HS-27A (cell line): ENCODE measurements at places on chromosomes 1 and 21.

- no peak for DNase-seq
These were observed 131.5 kb upstream of the LMO4 start for GRCh38 chr1:87197156-87197555.

DNA sequence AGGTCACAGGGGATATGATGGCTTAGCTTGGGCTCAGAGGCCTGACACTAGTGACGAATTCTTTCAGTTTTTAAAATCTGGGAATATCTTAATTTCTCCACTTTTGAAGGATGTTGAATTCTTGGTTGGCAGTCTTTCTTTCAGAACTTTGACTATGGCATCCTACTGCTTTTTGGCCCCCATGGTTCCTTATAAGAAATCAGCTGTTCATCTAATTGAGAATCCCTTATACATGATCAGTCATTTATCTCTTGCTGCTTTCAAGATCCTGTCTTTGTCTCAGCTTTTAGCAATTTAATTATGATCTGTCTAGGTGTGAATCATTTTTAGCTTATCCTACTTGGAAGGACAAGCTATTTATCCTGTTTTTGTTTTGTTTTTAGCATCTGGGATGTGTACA lies 31.2 kb upstream of the F3 start:
- no peak for DNase-seq

- no peak for DNase-seq
These were observed 8.4 kb downstream of the SCMH1 start for GRCh38 chr1:41233708-41234107.

GRCh38 chr1:67368046-67368514 lies 60.4 kb downstream of the IL12RB2 start:
- DNase-seq, result no peak

- no peak for DNase-seq
These were observed 166.1 kb downstream of the RERE start for GRCh38 chr1:8651236-8651890.

GRCh38 chr1:205842229-205842628 lies 7.7 kb downstream of the PM20D1 start:
- no peak for DNase-seq

GRCh38 chr1:163528710-163529348 lies 207.1 kb downstream of the NUF2 start:
- DNase-seq, result peak; percentile 4

GRCh38 chr1:5953386-5953785 lies 38.8 kb downstream of the NPHP4 start:
- DNase-seq, result no peak

DNA sequence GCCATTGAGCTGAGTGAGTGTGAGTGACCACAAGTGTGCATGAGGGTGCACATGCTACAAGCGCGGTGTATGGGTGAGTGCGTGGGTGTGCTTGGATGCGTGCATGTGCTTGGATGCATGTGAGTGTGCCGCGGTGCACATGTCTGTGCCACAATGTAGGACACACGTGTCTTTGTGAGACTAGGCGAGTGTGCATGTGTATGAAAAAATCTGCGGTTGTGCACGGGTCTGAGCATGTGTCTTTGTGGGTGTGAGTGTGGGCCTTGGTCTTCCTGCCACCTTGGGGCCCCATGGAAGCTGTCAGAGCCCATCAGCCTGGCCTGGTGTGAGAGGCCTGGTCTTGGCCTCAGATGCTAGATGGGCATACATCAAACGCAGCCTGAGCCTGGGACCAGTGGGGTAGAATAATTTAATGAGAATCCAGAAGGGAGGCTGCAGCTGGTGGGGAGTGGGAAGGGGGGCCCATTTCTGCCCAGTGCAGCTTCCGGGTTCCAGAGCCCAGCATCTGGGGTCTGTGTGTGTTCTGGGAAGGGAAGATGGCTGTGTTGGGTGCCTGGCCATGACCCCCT lies 103.9 kb upstream of the SLC2A1 start:
- no peak for DNase-seq

DNA sequence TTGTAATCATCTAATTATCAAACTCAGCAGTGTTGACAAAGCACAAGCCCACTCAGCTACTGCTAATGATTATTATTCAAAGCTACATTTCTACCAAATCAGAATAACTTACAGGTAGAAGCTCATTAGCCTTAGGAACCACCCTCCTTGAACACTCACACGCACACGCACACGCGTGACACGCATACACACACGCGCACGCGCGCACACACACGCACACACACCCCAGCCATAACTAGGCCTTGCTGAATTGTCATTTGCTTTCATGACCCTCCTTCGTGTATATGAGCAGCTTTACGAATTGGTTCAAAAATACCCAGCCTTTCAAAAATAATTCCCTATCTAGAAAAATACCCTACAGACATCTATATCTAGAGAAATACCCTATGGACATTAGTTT lies 195.6 kb downstream of the SMYD3 start:
- no peak for DNase-seq

DNA sequence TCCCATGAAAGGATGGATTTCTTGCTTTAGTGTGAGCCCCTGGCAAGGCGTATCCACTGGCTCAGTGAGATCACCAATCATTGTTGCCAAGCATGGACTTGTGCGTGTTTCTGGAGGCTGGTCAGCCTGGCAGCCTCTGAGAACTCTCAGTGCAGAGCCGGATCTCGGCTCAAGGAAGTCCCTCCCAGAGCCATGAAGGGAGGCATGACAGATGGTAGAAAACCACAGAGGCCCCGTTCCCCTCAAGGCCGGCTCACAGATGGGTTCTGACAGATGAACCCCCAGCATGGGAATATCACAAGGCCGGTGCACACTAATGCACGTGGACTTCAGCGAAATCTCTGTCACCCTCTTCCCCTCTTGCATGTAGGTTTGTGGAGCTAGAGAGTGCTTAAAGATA lies 290.5 kb downstream of the AJAP1 start:
- no peak for DNase-seq

- DNase-seq, result no peak
These were observed 2.6 kb downstream of the IVNS1ABP start for GRCh38 chr1:185314411-185314810.

GRCh38 chr21:36021251-36021837 lies 39.0 kb downstream of the SETD4 start:
- no peak for DNase-seq

DNA sequence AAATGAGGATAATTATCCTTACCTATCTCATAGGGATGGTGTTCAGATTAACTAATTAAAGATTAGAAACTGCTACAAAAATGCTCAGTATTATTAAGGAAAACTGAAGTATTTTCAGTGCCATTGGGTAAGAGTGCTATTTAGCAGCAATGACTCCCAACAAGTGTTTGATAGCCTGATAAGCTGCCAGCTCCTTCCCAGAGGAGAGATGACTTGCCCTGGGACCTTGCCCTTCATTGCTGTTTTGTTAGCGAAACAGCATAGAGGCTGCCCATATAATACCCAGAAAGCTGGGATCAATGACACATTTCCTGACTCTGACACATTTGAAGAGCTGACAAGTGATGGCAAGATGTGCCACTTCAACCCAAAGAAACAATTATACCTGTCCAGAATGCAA lies 592.2 kb downstream of the ADGRL2 start:
- no peak for DNase-seq

DNA sequence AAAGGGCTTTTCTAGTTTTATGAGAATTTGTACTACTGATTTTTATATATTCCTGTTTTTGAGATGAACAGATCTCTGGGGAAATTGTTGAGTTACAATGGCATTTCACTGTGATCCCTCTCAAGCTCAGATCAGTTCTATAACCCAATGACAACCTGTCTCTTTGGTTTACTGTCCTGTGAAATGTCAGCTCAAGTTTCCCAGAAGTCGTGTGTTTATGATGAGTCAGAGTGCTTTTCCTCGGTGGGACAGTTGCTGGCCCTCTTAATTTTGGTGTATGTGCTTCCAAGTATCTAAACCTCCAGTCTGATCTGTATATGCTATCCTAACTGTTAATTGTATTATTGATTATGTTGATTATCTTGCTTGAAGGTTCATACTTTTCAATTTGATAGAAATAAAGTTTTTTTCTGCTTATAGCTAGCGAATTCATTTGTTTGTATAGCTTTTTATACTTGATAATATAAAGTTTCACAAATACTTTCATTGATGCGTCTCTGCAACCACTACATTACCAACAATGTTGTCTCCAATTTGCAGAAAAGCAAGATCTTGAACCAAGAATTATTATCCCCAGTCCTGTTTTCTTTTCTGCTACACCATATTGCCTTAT lies 77.5 kb upstream of the DNAJC6 start:
- DNase-seq, result no peak

GRCh38 chr21:37294679-37295078 lies 27.5 kb upstream of the VPS26C start:
- DNase-seq, result no peak

DNA sequence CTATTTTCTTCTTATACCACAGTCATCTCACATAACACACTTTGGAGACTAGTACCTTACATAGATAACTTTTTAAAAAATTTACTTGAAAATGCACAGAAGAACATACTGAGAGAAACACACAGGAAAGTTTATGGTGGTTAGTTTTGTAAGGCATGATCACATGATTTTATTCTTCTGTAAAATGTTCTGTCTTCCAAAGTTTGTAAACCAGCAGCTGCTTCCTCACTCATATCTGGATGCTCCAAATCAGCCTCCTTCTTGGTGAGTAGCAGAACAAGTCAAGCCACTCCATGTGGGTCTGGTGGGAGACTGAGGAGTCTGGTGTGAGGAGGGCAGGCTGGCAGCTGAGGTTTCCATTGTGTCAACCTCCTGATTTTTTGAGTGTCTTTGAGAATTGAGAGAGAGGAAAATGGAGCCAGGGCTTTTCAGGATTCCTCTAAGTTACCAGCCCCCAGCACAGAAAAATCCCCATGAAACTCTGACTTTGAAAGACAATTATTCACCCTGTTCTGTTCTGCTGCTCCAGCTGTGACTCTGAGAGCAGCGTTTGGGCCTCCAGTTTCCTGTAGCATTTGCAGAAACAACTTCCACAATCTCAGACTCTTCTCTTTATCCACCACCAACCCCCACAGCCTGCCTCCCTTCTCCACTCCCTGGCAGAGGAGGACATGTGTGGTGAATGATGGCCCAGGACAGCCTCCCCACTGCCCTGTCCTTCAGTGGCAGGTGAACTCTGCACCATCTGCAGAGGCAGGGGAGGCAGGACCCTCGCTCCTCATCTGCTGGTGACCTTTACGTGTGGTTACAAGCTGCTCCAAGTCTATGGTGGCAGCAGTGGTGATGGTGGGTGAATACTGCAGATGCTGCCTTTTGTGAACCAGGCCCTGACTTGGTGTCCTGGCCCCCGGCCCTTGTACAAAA lies 82.3 kb downstream of the FCRL5 start:
- no peak for DNase-seq

- no peak for DNase-seq
These were observed 2.7 kb downstream of the AK4 start for GRCh38 chr1:65150583-65151263.

GRCh38 chr1:151056149-151056548 lies 3.3 kb downstream of the CDC42SE1 start:
- no peak for DNase-seq

- no peak for DNase-seq
These were observed 187.8 kb upstream of the LHX8 start for GRCh38 chr1:74946388-74946787.

GRCh38 chr1:32806910-32807523 lies 10.1 kb downstream of the YARS1 start:
- no peak for DNase-seq

DNA sequence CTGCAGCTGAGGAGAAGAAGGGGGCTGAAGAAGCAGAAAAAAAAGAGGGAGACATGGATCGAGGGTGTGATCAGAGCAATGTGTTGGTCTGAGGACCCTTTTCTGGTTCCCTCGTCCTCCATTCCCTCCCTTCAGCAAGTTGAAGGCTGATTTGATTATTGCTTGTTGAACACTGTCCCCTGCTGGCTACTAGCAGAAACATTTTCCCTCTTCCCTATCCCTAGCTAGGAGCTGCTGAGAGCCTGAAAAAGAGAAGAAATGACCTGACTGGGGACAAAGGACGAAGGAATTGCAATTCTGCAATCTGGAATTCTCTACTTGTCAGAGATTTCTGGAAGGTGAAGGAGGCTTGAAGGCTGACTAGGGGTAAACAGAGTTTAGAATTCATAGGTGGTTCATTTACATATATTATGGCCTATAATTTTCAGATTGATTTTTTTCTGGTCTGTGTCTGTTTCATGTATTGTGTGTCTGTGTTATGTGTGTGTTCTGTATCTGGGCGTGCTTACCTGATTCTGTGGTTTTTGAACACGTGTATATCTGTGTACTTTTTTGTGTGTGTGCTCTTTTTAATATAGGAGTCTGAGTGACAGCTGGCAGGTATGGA lies 9.8 kb downstream of the NHLH1 start:
- DNase-seq, result peak; percentile 15

DNA sequence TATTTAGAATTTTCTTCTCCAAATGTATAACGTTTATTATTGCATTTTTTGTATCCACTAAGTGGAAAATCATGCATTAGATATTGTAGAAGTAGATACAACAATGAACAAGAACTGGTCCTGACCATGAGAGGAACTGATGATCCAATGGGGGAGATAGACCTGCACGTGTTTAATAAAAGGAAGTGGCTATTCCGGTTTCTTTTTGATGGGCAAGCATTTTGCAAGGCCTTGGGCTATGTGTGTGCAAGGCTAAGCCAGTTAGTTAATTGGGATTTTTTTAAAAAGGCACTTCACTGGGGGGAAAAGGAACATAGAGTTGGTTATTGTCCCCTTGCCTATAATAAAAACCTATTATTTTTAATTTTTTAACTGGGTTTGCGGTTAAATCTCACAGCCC lies 961 bp upstream of the VCAM1 start:
- DNase-seq, result no peak

DNA sequence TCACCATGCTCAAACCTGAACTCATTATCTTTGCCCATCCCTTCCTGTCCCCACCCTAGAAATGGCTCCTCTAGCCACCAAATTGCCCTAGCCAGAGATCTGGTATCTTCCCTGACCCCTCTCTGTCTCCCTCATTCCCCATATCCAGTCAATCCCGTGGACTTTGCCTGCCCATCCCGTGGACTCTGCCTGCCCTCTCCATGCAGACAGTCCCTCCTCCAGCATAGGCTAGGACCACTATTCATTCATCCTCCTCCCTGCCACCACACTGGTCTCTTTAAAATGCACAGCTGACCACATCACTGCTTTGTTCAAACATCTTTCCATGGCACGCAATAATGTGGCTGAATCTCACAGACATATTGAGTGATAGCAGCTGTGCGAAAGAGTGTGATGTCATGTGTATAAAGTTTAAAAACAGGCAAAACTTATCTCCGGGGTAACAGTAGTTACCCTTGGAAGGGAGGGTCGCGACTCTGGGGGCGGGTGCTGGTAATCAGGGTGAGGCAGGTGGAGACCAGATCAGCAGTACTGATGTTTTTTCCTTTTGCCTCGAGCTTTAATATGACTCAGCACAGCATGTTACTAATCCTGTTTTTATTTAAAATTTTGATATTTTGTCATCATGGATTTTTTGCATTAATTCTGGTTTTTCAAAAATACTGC lies 4.8 kb upstream of the SLC2A1 start:
- DNase-seq, result no peak

DNA sequence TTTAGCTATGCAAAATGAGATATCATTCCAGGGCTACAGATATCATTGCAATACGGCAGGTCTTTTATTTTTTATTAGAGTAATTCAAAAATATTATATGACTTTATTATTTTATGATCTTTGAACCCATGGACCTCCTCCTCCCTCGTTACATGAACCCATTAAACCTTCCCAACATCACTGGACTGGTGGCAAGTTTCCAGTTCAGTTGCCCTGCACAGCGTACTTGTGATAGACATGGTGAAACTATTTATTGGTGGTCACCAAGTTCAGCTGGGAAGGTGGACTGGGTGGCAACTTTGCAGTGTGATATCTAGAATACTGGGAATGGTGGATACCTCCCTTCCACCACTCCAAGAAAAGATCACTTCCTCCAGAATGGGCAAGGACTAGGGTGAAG lies 52.5 kb downstream of the SLC30A10 start:
- DNase-seq, result no peak

- no peak for DNase-seq
These were observed 40.9 kb downstream of the STX6 start for GRCh38 chr1:180981596-180982387.
